Activated T-helper 1 cell treated with Interleukin-2 at 50 U/mL for 16 hours (primary cell): ENCODE measurements at places on chromosomes 1 and 21.

GRCh38 chr21:46187261-46187660 is 3.0 kb upstream of the SPATC1L start:
- DNase-seq: no peak

- DNase-seq: no peak
Observed at GRCh38 chr1:16245476-16246196, 8.7 kb upstream of the CPLANE2 start.

- no peak for DNase-seq
Observed at GRCh38 chr21:27157097-27157496, 190.2 kb upstream of the ADAMTS5 start.

DNA sequence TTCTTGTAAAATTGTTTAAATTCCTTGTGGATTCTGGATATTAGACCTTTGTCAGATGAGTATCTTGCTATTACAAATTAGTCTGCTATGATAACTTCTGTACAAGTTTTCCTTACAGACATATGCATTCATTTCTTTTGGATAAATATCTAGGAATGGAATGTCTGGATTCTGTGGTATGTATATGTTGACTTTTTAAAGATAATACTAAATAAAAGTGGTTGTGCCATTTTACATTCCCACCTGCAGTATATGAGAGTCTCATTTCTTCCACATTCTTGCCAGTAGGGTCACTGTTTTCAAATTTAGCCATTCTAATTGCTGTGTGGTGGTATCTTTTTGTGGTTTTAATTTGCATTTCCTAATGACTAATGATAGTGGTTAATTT is 53.9 kb downstream of the SYDE2 start:
- no peak for DNase-seq

DNA sequence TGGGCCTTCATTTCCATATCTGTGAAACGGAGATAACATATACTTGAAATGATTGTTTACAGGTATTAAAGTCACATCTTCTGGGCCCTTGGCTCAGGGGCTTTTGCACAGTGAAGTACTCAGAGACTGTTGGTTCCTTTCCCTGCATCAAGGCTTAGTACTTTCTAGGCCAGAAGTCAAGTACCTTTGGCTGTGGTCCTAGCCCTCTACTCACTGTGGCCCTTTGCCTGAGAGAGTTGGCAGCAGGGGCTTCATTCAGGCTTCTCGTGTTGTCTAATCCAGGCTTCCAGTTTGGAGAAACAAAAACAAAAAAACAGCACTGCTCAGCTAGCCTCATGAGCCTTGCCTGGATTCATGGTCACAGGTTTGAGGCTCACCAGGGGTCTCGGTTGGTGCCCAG is 8.1 kb upstream of the DPH2 start:
- no peak for DNase-seq

GRCh38 chr1:43870306-43870705 is 63.3 kb upstream of the ARTN start:
- no peak for DNase-seq

- DNase-seq: no peak
Observed at GRCh38 chr1:154768456-154769125, 101.5 kb downstream of the KCNN3 start.

- peak; percentile 52 for DNase-seq
Observed at GRCh38 chr1:155078469-155079209, at the start of gene EFNA3. EFNA3 (plus strand) TSS chr1:155078837; CDS start chr1:155078942, 105 bp downstream.

DNA sequence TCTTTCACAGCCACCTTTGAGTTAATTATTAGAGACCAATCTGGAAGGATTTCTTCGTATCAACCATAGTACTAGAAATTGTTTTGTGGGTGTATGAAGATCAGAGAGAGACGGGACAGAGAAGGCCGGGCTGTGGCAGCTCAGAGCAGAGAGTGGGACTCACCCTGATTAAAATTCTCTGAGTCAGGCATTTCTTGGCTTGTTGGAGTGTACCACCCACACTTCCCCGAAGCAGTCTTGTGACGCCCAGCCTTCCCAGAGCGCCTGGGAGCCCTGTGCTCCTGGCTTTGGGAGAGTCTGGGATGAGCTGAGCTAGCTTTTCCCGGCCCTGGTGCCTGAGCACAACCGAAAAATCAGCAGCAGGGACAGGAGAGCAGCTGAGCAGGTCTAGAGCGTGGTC is 19.4 kb downstream of the PLEKHM2 start:
- no peak for DNase-seq

GRCh38 chr1:51313268-51313852 is 17.0 kb downstream of the TTC39A start:
- DNase-seq: no peak

GRCh38 chr1:147472966-147473732 is 68.2 kb upstream of the BCL9 start:
- DNase-seq: no peak

- DNase-seq: no peak
Observed at GRCh38 chr1:56433056-56433577, 146.2 kb downstream of the PLPP3 start.

DNA sequence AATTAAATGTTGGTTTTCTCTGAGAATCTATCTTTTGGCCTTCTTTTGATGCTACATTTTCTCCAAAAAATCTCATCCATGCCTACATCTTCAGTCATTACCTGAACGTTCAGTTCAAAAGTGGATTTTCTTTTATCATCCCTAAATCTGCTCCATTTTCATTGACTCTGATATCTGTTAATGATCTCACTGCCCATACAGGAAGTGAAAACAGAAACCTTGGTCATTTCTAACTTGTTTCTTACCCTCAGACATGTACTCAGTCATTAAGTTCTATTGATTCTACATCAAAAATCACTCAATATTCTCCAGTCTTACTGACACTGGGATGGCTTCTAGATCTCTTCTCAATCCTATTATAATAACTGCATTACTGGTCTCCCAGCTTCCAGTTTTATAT is 22.7 kb downstream of the PRKACB start:
- DNase-seq: no peak

GRCh38 chr21:44914176-44914874 is 6.4 kb downstream of the ITGB2 start:
- DNase-seq: peak; percentile 47

GRCh38 chr1:244322791-244323521 is 128.8 kb downstream of the ADSS2 start:
- DNase-seq: no peak

DNA sequence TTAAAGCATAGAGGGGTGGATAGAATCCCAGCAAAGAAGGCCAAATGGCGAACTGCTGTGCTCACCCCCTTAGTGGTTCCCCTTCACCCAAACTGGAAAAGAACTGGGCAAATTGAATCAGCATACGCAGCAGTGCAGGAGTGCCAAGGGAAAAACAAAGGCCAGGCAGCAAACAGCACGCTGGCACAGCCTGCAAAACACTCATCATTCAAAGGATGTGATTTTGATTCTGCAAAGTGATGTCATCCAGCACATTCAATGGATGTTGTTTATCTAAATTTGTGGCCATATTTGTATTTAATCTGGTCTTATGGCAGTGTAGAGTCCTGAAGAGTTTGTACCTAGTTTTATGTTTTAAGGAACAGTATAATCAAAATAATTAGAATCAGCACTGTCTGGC is 71.8 kb upstream of the ECE1 start:
- no peak for DNase-seq

GRCh38 chr1:54135436-54136120 is 17.2 kb downstream of the CDCP2 start:
- DNase-seq: no peak

DNA sequence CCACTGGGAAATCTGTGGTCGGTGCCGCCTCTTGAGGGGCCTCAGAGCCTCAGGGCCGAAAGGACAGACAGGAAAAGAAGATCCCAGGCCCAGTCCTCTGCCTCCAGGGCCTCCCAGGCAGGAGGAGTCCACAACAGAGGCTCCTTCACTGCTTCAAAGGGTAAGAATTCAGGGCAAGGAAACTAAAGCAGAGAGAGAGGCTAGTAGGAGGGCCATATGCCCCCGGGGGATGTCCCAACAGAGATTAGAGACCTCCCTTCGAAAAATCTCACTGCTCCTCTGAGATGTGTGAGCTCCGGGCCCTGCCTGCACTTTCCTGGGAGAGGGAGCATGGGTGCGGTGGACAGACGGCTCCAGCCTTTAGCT is 465.9 kb downstream of the NPHP4 start:
- no peak for DNase-seq

DNA sequence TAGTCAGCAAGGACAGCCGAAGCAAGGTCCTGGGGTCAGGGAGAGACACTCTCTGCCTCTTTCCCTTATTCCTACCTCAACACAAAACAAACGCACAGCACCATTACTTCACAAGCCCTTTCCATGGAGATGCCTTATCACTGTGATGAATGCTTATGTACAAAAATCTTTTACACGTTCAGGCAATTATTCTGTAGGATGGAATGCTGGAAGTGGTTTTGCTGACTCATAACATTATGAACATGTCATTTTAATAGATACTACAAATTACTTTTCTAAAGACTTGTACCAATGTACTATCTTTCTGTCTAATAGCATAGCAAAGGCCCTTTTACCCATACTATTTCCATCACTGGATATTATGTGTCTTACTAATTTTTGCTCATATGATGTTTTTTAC is 98.4 kb downstream of the TTLL7 start:
- DNase-seq: no peak

- no peak for DNase-seq
Observed at GRCh38 chr1:235160383-235160956, 580 bp downstream of the RBM34 start.

DNA sequence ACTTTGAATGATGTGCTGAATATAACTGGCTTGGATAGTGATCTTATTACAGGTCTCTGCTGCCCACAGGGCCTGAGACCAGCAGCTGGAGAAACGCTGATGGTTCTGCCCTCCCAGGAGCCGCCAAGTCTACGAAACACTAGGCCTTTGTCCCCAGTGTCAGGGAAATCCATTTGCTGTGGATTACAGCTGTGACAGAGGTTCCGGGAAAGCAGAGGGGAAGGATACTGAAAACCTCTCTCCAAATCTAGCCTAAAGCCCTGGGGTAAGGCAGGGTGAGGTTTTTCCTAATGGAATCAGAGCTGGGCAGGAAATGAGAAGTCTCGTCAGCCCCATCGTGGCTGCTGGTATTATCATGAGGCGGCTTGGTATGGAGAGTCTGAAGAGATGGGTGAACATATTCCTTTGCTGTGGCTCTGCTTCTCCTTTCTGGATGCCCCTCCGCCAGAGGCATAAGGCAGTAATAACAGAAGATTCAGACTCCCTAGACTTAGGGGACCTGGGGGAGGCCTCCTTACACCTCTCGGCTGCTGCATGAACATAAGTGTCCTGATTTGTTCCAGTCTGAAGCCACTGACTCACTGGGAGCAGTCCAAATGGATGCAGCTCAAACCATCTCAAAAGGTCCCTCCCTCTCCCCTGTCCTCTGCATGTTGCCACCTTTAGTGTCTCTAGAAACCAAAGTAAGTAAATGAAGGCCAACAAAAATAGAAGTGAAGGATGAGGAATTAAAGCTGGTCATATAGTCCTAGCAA is 48.1 kb downstream of the PHC2 start:
- no peak for DNase-seq

DNA sequence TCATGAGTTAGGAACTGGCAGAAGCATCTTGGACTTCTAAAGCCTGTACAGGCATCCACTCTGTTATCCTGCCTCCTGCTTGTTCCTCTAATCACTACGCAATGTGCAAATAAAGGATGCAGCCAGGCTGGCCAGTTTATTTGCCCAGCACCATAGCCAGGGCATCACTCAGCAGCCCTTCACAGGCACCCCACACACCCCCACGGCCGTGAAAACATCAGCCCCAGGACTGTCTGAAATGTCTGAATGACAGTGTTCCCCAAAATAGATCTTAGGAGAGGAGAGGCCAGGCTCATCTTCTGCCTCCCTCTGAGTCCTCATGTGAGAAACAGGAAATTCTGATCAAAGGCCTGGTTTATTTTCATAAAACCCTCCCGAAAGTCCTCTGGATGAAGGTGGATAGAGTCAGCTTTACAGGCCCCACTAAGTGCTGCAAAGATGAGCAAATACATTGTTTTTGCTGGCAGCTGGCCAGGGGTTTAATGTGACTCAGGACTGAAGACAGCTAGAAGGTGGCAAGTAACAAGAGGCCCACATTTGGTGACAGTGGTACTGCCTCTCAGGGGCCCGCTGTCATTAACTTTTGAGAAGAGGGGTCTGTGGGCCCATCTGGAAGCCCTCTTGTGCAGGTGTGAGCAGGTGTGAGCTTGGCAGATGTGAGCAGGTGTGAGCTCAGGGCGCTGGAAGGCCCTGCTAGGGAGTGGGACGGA is 32.9 kb downstream of the GRHL3 start:
- DNase-seq: no peak

GRCh38 chr1:53359225-53359933 is 31.5 kb upstream of the LRP8 start:
- no peak for DNase-seq

GRCh38 chr21:26599261-26599660 is 26.2 kb upstream of the CYYR1 start:
- no peak for DNase-seq

DNA sequence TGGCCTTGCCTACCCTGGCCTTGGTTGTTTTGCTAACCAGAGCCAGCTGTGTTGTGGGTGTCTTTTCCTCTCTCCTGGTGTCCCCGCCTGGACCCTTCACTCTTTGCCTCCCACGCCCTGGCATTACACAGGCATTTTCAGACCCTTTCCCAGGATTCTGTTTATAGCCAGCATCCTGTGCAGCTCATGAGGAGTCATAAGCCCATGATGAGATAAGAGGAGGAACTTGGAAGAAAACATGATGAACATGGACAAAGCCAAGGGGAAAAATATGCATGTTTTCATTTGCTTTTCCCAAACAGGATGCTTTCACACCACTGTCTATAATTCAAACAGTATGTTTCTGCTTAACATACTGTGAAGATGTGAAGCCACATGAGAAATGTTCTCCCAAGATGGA is 18.7 kb upstream of the WARS2 start:
- no peak for DNase-seq

DNA sequence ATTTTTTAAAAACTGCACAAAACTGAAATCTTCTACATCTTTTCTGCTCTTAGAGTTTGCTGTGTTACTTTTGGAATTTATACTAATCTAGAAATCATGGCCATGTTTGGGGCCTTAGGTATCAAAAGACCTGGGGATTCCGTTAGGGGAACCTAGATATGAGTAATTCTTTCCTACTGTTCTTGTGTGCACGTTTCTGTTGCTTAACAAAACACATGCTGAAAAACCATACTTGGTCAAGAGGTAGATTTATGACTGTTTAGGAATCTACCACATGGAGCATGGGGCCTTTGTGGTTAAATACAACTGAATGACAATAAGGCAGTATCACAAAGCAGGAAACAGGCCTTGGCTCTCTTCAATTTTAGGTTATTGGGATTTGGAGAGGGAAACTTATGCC is 291.9 kb upstream of the USP25 start:
- no peak for DNase-seq

DNA sequence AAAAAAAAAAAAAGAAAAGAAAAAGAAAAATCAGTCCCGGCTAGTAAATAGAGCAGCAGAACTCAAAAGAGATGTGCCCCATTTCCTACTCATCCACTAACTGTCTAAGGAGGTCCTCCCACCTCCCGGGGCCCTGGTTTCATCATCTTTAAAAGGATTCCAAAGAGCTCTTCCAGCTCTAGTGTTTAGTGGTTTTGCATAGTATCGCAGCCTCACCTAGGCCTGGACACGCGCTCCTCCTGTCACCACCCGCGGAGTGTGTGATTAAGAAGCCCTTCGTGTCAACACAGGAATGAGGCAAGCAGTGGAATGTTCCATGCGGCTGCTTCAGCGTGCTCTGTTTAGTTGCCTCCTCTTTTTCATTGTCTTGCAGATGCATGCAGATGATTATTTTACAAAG is 49.0 kb downstream of the LBR start:
- no peak for DNase-seq

GRCh38 chr1:226661965-226662364 is 77.1 kb downstream of the ITPKB start:
- no peak for DNase-seq

GRCh38 chr1:43206600-43207228 is 34.6 kb downstream of the CFAP57 start:
- no peak for DNase-seq

- no peak for DNase-seq
Observed at GRCh38 chr1:239448911-239449310, 62.5 kb downstream of the CHRM3 start.
